Activated CD8-positive, alpha-beta memory T cell treated with anti-CD3 and anti-CD28 coated beads for 1 hour (primary cell): ENCODE measurements at places on chromosomes 12 and 14.

DNA sequence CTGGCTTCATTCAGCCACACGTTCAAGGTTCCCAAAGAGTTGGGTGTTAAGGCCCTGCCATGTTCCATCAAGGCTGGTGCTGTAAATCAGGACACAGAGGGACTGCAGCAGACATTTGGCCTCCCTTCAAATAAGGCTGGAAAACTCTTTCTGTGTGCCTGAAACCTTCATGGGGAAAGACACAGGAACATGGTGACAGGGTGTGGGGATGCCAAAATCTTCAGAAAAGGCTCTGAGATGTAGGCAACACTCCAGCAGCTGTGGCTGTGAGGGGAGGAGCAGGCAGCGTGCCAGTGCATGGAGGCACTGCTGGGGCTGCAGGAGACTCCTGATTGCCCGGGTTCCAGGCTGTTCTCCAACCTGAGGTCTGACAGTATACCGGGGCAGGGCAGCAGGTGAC lies 15.0 kb downstream of the POMT2 start:
- no peak for DNase-seq

DNA sequence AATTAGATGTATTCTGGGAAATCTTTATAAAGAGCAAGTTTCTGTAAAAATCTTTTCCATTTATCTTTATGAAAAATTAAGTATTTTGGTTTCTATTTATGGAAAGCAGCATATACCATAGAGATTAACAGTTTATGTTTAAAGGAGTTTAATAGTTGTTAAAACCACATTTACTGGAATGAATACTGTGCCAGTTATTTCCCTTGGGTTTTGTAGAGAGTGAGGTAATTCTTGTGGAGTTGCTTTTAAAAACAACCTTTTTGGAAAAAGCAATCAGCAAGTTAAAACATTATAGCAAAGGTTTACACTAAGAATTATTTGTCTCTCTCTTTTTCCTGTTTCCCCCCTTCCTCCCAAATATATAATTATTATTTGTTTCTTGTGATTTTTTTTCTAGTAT lies 34.9 kb downstream of the AEBP2 start:
- no peak for DNase-seq

DNA sequence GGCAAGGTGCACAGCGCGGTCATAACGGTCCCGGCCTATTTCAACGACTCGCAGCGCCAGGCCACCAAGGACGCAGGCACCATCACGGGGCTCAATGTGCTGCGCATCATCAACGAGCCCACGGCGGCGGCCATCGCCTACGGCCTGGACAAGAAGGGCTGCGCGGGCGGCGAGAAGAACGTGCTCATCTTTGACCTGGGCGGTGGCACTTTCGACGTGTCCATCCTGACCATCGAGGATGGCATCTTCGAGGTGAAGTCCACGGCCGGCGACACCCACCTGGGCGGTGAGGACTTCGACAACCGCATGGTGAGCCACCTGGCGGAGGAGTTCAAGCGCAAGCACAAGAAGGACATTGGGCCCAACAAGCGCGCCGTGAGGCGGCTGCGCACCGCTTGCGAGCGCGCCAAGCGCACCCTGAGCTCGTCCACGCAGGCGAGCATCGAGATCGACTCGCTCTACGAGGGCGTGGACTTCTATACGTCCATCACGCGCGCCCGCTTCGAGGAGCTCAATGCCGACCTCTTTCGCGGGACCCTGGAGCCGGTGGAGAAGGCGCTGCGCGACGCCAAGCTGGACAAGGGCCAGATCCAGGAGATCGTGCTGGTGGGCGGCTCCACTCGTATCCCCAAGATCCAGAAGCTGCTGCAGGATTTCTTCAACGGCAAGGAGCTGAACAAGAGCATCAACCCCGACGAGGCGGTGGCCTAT lies 875 bp downstream of the HSPA2 start:
- DNase-seq = no peak

DNA sequence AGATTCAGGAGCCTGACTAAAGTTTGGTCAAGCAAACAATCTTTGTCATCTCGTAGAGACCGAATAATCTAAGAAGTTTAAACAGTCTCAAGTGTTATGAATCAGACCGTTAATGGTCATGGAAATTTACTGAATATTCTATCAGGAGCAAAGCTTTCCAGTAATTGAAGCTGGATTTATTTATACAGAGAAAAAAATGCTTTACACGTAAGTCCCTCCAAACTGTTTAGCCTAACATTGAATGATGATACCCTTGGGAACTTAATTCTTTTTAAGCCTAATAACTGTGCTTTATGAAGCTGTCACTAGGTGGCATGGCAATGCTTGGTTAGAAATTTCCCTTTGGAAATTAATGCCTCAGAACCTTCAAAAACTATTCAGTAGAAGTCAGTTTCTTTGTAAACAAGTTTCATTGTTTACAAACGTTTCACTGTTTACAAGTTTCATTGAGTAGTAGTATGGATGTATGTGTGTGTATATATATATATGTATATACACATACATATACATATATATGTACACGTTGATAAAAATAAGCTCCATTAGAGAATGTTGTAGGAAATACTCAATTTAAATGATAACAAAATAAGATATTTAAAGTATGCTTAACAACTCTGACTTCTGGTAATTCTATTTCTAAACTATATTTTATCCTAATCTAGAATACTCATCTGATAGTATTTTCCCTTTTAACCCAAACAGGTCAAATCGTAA lies 32.1 kb downstream of the DEPDC4 start:
- DNase-seq = no peak

DNA sequence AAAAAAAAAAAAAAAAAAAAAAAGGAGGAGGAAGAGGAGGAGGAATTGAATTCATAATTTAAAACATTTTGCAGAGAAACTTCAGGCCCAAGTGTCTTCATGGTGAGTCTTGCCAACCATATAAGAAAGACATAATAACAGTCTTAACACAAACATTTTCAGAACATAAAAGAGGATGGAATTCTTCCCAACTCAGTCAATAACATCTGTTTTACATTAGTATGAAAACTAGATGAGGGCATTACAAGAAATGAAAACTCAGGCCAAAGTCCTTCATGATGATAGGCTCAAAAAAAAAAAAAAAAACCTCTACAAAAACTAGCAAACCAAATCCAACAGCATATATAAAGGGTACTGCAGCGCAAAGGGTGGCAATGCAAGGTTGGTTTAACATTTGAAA lies 151.6 kb downstream of the FOXA1 start:
- DNase-seq = no peak

- DNase-seq = no peak
Observed at GRCh38 chr12:131642101-131642540, 68.8 kb upstream of the SFSWAP start.

DNA sequence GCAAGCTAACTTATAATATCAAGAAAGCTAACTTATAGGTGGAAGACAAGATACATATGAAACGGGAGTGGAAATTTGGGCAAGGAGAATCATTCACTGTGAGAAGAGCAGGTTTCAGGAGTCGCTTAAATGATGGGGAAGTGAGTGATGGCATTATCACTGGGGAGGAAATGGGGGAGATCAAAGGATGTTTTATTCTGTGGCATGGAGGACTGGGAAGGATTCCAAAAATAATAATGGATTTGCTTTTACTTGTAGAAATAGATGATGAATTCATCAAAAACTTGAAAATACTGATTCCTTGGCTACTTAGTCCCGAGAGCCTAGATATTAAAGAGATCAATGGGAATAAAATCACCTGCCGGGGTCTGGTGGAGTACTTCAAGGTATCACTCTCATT lies 47.8 kb downstream of the SAV1 start:
- DNase-seq = no peak

GRCh38 chr12:91921555-91921954 lies 224.1 kb downstream of the BTG1 start:
- DNase-seq = no peak

DNA sequence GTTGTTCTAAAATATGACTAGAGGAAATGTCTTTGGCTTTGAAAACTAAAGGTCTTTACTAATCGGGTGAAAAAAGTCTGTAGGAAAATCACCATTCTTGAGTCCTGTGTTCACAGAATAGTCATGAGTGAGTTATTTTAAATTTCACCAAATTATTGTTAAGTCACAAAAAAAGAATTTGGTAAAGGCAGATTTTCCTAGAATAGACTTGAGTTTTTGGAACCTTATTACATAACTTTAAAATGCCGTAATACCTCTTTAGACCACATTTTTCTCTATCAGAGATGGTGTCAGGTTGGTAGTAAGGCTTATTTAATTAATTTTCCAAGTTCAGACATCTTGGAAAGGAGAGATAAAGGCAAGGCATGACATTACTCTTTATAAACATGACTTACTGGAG lies 184.7 kb upstream of the GARIN2 start:
- DNase-seq = no peak

DNA sequence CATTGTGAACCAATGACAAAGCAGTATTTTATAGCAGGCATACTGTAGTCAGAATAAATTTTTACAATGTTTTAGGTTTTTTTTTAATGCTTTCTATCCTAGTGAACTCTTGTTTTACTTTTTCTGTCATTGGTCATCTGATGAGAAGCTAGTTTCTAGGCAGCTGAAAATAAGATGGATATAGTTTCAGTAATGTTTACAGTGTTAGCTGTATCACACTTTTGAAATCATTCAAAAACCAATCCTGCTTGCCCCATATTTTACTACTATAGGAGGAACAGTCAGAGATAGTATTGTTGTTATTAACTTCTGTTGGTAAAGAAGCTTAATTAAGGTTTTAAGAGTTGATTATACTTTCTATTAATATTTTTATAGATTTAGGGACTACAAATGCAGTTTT lies 24.5 kb downstream of the USP15 start:
- DNase-seq = no peak

DNA sequence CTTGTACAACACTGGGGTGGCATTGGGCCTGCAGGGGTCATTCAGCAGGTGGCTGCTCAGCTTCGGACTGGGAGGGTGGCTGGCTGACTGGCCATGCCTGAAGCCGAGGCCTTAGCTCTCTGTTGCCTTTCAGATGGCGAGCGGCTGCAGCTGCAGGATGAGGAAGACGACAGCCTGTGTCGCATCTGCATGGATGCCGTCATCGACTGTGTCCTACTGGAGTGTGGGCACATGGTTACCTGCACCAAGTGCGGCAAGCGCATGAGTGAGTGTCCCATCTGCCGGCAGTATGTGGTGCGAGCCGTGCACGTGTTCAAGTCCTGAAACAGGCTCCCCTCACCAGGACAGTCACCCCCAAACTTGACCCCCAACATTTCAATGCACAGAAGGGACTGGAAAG lies 23.3 kb downstream of the RNF34 start:
- no peak for DNase-seq

- DNase-seq = no peak
Observed at GRCh38 chr14:75915045-75915444, 66.8 kb downstream of the TGFB3 start.

DNA sequence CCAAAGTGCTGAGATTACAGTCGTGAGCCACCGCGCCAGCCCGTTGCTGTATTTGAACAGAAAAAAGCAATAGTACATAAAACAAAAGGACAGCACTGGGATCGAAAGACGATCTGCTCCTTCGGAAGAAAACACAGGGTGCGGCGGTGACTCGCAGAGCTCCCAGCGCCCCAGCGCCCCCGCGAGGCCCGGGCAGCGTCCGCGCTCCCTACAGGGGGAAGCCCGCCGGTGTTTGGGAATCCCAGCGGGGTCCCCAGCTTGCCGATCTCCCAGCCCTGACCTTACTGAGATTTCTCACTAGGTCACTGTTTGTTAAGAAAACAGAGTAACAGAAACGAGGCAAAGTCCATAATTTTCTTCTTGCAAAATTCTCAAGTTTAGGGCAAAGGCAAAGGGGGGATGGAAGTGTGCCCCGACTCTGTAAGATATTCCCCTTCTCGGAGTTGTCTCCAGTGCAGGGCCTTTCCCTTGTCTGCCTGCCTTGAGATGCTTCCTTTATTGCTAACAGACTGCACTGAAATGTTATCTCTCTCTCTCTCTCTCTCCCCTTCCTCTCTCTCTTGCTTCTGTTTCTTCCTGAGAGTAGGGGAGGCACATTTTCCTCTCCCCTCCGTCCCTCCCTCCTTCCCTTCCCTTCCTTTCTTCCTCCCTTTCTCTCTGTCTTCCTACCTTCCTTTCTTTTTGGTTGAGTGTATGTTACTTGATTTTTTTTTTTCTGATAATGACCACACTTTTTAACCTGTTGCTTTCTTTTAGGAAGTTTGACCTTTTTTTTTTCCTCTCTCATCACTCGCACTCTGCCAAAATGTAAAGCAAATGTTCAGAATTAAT lies 91.9 kb downstream of the TMEM30B start:
- DNase-seq = no peak

DNA sequence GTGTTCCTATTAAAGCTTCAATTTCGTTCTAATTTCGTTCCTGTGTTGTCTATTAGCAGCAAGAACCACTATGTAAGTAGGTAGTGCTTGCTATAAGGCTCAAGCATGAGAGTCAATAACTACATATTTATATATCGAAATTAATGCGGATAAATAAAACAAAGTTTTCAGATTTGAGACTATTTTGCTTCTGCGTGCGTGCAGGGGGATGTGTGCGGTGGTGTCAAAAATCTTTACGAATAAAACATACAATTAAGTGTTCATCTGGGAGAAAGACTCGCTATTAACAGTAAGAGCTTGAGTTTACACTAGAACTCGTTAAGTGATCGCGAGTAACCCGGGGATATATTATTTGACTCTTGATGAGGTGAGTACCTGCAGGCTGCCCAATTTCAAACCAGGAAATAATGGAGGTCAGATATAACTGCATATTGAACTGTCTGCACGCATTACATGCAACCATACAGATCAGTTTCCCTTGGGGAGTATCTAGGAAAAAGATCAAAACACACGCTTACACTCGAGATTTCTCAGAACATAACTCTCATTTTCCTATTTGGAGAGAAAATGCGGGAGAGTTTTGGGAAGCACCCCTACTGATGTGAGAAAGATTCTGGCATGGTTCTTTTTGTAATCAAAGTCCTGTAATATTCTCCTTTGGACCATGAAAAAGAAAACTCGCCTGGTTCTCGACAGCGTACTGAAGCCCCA lies 813 bp downstream of the TWF1 start:
- DNase-seq = no peak
